Common myeloid progenitor, CD34-positive (primary cell): ENCODE measurements at places on chromosomes 4 and X.

DNA sequence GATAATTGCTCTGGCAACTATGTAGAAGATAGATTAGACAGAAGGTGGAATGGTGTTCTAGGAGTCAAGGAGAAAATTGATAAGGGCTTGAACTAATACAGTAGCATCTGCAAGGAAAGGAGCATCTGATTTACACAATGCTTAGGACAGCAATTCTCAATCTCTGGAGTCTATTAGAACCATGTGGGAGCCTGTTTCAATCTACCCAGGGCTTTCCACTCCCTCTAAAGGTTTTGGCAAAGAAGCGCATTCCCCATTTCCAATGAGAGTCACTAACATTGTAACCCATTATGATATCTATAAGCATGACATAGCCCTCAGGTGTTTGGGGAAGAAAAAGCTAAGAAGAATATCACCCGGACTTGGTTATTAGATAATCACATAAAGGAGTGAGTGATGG is 168.2 kb downstream of the COL25A1 start:
- no peak for DNase-seq

GRCh38 chrX:132480581-132481203 is 8.1 kb downstream of the MBNL3 start:
- peak; percentile 64 for DNase-seq

DNA sequence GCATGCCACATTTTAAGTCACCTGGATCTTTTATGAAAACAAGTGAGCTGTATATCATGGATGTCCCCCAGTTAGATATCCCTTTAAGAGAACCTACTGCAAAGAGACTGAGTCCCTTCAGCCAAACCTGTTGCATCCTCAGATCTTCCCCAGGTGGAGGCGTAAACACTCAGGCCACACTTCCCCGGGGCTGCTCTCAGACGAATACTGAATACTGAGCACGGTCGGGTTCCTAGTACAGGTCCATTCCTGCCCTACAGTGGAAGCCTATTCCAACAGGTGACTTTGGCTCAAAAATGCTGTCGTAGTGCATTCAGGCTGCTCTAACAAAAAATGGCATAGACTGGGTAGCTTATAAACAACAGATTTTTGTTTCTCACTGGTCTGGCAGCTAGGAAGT is 320.2 kb upstream of the CLNK start:
- DNase-seq = no peak

GRCh38 chr4:88720451-88721428 is 23.1 kb upstream of the NAP1L5 start:
- no peak for DNase-seq

GRCh38 chr4:39032218-39033085 is at the start of gene TMEM156:
TSS of gene TMEM156 (minus strand) at chr4:39032409. CDS start at chr4:39032313, 96 bp downstream.
- DNase-seq = peak; percentile 91

GRCh38 chr4:35342833-35343232 is 901.5 kb downstream of the ARAP2 start:
- DNase-seq = no peak
